ENCODE measurements at places on chromosomes 3 and 15.

GRCh38 chr3:39118079-39118478, 10.6 kb downstream of the TTC21A start:
- no peak for DNase-seq

DNA sequence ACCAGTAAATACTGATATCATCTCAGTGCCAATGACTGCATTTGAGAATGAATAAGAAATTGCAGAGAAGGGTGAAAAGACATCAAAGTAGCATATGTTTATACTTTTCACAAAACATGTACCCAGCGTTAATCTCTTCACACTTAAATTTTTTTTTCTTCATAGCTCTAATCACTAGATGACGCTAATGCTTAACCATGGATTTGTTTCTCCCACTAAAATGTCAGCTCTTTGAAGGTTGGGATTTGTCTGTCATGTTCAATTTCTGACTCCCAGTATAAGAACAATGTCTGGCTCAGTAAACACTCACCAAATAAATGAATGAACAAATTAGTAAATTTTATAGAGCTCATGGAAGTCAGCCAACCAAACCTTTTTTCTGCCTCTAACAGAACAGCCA, 78.3 kb upstream of the LMCD1 start:
- DNase-seq = no peak

- DNase-seq = no peak
Measured at GRCh38 chr3:6204891-6205290, 656.0 kb upstream of the GRM7 start.

- no peak for DNase-seq
Measured at GRCh38 chr3:69582044-69582443, 157.2 kb upstream of the MITF start.

DNA sequence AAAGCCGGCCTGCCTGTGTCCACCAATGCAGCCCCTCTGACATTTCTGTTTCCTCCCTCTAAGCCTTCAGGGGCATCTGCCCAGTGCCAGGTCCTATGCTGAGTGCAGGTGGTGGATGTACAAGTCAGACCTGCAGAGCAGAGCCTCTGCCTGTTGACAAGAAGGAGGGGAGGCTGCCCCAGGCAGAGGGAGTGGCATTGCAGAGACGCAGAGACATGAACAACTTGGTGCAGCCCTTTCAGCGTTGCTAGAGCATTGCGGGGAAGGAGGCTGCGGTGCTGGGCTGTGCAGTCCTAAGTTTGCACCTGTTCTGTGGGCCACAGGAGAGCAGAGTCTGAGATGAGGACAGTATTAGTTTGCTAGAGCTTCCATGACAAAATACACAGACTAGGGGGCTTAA, 65.2 kb downstream of the LSM3 start:
- DNase-seq = no peak

DNA sequence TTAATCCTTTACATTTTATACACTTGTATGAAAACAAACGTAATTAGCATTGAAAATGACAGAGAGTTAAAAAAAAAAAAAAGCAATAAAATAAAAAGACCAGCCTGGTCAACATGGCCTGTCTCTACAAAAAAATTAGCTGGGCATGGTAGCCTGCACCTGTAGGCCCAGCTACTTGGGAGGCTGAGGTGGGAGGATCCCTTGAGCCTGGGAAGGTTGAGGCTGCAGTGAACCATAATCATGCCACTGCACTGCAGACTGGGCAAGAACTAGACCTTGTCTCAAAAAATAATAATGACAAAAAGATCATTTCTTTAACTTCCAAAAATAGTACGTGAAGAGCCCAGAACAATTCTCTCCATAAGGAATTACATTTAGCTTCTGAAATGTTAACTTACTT, 1.9 kb downstream of the SSR3 start:
- DNase-seq = no peak

DNA sequence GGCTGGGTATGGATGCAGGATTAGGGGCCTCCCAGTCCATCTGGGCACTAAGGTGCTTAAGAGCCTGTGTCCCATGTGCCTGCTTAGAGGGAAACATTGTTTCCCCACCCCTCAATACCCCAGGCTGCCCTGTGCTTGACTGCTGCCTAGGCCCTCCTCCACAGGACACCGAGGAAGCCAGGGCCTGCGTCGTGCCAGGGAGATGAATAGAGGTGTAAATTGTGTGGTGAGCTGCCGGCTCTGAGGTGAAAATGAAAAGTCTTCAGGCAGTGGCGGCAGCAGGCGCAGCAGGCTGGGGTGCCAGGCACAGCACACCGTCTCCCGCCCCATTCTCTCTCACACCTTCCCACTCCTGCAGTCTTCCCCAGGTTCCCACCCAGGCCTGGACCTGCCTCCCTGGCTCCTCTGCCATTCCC, 13.9 kb upstream of the GRM2 start:
- DNase-seq = no peak

GRCh38 chr3:128703561-128703960, 22.4 kb upstream of the RAB7A start:
- no peak for DNase-seq

- DNase-seq = no peak
Measured at GRCh38 chr3:50372349-50372748, 13.0 kb upstream of the TMEM115 start.

- DNase-seq = no peak
Measured at GRCh38 chr3:106213954-106214353, 345.1 kb upstream of the CBLB start.

DNA sequence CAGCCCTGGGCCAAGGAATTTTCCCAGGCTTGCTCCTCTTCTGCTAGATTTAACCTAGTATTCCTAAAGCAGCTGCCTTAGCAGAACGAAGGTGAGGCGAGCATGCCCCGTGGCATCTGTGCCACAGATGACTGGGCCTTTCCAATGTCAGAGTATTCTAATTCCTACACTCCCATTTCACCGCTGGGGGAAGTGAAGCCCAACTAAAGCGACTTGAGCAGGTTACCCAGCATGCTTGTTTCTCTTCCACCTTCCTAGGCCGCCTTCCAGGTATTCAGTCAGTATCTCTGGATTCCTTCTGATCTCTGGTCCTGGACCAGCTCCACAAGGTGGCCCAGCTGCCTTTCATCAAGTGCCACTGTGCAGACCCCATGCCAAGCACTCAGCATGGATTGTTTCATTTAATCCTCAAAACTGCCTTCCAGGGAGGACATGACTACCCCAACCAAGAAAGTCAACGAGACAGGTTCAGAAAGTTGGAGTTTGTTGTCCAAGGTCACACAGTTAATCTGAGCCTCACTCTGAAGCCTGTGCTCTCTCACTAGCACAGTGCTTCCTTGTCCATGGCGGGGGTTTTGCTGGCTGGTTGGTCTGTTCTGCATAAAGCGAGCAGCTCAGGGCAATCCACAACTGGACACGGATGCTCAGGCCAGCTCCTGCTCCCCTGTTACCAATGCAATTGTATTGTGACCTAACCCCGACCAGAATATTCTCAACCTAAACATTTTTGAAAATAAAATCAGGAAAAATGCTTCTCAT, 15.1 kb downstream of the MYO5C start:
- DNase-seq = no peak

GRCh38 chr3:151276687-151277042, 1.7 kb downstream of the P2RY14 start:
- no peak for DNase-seq

- no peak for DNase-seq
Measured at GRCh38 chr3:138127636-138128365, 4.4 kb downstream of the A4GNT start.

DNA sequence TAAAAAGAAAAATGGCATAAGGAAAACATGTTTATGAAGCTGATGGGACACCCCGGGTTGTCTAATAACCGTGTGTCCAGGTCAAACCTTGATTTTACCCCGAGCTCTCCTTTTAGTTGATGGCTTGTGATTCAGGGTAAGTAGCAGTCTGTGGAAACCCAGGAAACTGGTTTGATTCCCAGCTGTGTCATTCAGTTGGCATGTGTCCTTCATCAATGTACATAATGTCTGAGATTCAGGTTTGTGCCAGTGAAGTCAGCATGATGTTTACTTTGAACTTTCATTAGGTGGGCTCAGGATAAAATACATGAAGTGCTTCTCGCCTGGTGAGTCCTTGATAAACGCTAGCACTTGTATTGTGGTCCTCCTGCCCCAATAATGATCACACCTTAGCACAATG, 4.3 kb upstream of the COPG1 start:
- DNase-seq = no peak

DNA sequence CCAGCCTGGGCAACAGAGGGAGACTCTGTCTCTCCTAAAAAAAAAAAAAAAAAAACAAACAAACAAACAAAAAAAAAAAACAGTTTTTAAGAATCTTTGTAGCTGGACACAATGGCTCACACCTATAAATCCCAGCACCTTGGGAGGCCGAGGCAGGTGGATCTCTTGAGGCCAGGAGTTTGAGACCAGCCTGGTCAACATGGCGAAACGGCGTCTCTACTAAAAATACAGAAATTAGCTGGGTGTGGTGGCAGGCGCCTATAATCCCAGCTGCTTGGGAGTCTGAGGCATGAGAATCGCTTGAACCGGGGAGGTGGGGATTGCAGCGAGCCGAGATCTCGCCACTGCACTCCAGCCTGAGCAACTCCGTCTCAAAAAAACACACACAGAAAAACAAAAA, 53.1 kb downstream of the KLHL25 start:
- no peak for DNase-seq

- no peak for DNase-seq
Measured at GRCh38 chr3:10581251-10581650, 75.9 kb upstream of the ATP2B2 start.

DNA sequence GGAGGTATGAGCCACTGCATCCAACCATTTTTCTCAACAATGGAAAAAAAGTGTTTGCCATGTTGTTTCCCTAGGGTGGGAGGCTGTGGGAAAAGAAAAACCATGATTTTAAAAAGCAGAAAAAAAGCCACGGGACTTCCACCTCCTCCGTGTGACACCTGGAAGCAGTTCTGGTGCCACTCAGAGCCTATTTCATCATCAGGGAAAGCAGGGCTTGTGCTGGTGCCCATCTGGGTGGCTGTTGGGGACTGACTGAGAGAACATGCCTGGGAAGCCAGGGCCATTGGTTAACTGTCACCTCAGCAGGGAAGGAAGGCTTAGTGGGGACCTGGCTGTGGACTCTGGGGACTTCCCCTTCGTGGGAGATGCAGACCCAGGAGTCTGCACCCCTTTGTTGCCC, 7.3 kb downstream of the RNU5B-1 start:
- DNase-seq = no peak
